Effector memory CD8-positive, alpha-beta T cell (primary cell): ENCODE measurements at places on chromosomes 16 and 17.

DNA sequence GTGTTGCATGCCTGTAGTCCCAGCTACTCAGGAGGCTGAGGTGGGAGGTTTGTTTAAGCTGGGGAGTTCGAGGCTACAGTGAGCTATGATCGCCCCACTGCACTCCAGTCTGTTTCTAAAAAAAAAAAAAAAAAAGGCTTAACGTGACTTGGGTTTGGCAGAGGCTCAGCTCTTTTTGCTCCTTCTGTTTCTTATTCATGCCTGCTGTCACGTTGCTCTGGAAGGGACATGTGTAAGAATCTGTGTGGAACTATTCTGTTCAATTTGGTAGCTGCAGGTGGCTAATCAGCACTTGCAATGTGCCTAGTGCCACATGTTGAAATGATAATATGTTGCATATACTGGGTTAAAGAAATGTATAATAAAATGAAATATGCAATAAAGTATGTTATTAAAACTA is 20.9 kb upstream of the SYT17 start:
- no peak for DNase-seq
- peaks cover 69% of the 10 kb centered on the region for H3K27me3 ChIP-seq
- no peak overlapping the region for H3K27ac ChIP-seq
- no peak overlapping the region for H3K4me3 ChIP-seq
- no peaks in the 10 kb centered on the region for H3K36me3 ChIP-seq

- DNase-seq: no peak
- H3K4me3 ChIP-seq: no peak overlapping the region
- H3K36me3 ChIP-seq: no peaks in the 10 kb centered on the region
- H3K27ac ChIP-seq: no peak overlapping the region
- H3K4me1 ChIP-seq: no peaks in the 10 kb centered on the region
Measured at GRCh38 chr16:69501956-69502745, 63.6 kb upstream of the NFAT5 start.

GRCh38 chr16:89077076-89077475 is 16.6 kb upstream of the ACSF3 start:
- DNase-seq: no peak
- no peak overlapping the region for H3K27ac ChIP-seq
- H3K27me3 ChIP-seq: peaks cover under 1% of the 10 kb centered on the region
- no peak overlapping the region for H3K4me3 ChIP-seq

GRCh38 chr16:81995651-81996050 is 15.6 kb downstream of the SDR42E1 start:
- peaks cover 9% of the 10 kb centered on the region for H3K36me3 ChIP-seq
- no peaks in the 10 kb centered on the region for H3K4me1 ChIP-seq
- no peak for DNase-seq
- no peak overlapping the region for H3K4me3 ChIP-seq
- H3K27ac ChIP-seq: no peak overlapping the region

GRCh38 chr17:75249564-75249963 is 11.8 kb downstream of the GGA3 start:
- H3K4me3 ChIP-seq: peak overlapping the region; percentile 79
- H3K36me3 ChIP-seq: peaks cover 26% of the 10 kb centered on the region
- no peaks in the 10 kb centered on the region for H3K27me3 ChIP-seq
- peak overlapping the region; percentile 88 for H3K27ac ChIP-seq
- DNase-seq: no peak

DNA sequence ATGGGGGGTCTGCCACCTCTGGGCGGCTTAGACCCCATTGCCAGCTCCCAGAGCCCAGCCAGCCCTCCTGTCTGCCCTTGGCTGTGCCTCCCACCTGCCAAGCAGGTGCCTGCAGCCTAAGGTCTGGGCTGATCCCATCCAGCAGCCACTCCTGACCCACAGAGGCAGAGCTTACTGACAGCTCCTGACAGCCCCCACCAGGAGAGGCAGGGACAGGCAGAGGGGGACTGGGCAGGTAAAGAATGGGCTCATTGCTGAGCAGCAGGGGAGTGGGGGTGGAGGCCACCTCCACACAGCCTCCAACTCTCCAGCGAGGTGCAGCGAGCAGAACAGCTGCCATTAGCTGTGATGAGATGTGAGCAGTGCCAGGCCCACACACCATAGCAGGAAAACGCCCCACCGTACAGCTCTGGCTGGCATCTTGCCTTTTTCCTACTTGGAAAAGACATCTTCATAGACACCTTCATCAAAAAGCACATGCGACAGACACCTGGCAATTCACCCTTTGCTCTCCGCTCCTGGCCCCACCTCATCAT is 164.4 kb downstream of the C16orf78 start:
- H3K27me3 ChIP-seq: no peaks in the 10 kb centered on the region
- no peak overlapping the region for H3K4me3 ChIP-seq
- H3K36me3 ChIP-seq: no peaks in the 10 kb centered on the region
- no peaks in the 10 kb centered on the region for H3K4me1 ChIP-seq

DNA sequence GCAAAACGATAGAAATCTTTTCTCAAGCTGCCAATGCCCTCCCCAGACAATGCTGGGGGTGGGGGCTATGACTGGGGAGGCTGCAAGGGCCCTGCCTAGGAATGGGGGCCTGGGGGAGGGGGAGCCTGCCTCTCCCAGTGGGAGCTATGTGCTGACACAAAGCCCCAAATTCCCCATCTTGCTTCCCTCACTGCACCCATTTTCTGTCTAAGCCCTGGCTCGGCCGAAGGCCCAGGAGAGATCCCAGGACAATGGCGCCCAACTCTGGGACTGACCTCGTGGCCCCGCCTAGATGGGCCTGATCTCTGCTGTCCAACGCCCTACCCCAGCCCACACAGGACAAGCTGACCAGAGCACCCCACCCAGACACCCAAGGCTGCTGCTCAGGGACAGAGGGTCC is 11.1 kb upstream of the KCNJ12 start:
- no peaks in the 10 kb centered on the region for H3K4me1 ChIP-seq
- H3K36me3 ChIP-seq: no peaks in the 10 kb centered on the region
- H3K27ac ChIP-seq: no peak overlapping the region
- H3K4me3 ChIP-seq: no peak overlapping the region
- no peak for DNase-seq

GRCh38 chr17:78915872-78916632 is 9.1 kb downstream of the TIMP2 start:
- DNase-seq: no peak
- peaks cover 3% of the 10 kb centered on the region for H3K36me3 ChIP-seq
- H3K27me3 ChIP-seq: peaks cover 39% of the 10 kb centered on the region
- no peak overlapping the region for H3K4me3 ChIP-seq

- H3K4me3 ChIP-seq: no peak overlapping the region
- H3K27me3 ChIP-seq: peaks cover 4% of the 10 kb centered on the region
- no peak for DNase-seq
- peaks cover 24% of the 10 kb centered on the region for H3K4me1 ChIP-seq
- H3K36me3 ChIP-seq: peaks cover 28% of the 10 kb centered on the region
- no peak overlapping the region for H3K27ac ChIP-seq
Measured at GRCh38 chr17:17710728-17711541, 29.7 kb downstream of the RAI1 start.

DNA sequence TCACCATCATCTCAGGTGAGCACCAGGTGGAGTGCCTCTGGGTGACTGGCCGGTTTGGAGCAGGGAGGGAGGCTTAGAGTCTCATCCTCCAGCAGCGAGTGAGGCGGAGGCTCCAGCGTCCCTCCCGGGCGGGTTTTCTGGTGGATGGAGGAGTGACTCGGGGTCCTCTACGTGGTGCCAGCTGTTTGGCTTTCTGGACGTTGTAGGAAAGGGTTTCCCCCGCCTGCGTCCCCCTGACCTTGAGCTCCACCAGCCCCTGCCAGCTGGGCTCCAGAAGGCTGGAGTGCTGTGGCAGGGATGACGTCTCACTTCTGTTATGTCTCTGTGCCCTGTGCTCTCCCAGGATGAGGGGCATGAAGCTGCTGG is 522 bp downstream of the DNASE1 start:
- peaks cover 5% of the 10 kb centered on the region for H3K4me1 ChIP-seq
- no peak for DNase-seq
- H3K27me3 ChIP-seq: no peaks in the 10 kb centered on the region
- H3K36me3 ChIP-seq: peaks cover 33% of the 10 kb centered on the region
- no peak overlapping the region for H3K4me3 ChIP-seq

GRCh38 chr16:89993971-89994370 is 25.3 kb downstream of the DBNDD1 start:
- H3K4me1 ChIP-seq: peaks cover 3% of the 10 kb centered on the region
- no peaks in the 10 kb centered on the region for H3K27me3 ChIP-seq
- no peak for DNase-seq
- no peak overlapping the region for H3K4me3 ChIP-seq
- peaks cover 46% of the 10 kb centered on the region for H3K36me3 ChIP-seq
